ENCODE measurements at places on chromosomes 1 and 21. TPM values are rescaled to one million over a fixed set of nuclear protein-coding genes. Genes with fewer than 3 reads are reported as not detected.

The KRTAP7-1 gene
- not detected for total RNA-seq

The DFFA gene
- total RNA-seq: 29.8 TPM

The EPB41 gene
- 46.9 TPM for total RNA-seq

The PCP4L1 gene
- 6.9 TPM for total RNA-seq

The FABP3 gene
- total RNA-seq: 198 TPM

The GORAB gene
- 14.3 TPM for total RNA-seq

The HMGCL gene
- total RNA-seq: 11.8 TPM

The C8B gene
- not detected for total RNA-seq

The RAD54L gene
- total RNA-seq: 0.82 TPM

The SLC37A1 gene
- 32.2 TPM for total RNA-seq

The PIGV gene
- 4.5 TPM for total RNA-seq

The HCRTR1 gene
- 1.6 TPM for total RNA-seq

The TMCC2 gene
- 33.0 TPM for total RNA-seq

The ACKR1 gene
- total RNA-seq: 0.41 TPM

The KRTAP6-2 gene
- total RNA-seq: not detected
